Non-pigmented ciliary epithelial cell (primary cell): ENCODE measurements at places on chromosomes 4 and X.
A peak's percentile ranks its signal among the peaks of the same experiment; 100 is the strongest.

DNA sequence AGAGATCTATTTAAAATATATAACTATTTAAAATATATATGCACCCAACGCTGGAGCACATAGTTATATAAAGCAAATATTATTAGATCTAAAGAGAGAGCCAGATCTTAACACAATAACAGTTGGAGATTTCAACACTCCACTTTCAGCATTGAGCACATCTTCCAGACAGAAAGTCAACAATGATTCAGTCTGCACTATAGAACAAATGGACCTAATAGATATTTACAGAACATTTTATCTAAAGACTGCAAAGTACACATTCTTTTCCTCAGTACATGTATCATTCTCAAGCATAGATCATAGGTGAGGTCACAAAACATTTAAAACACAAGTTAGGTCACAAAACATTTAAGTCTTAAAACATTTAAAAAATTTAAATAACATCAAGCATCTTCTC lies 36.4 kb downstream of the NLRP2B start:
- no peak for DNase-seq

GRCh38 chr4:140808256-140808655 lies 52.1 kb upstream of the TBC1D9 start:
- DNase-seq = no peak

- DNase-seq = no peak
Measured at GRCh38 chr4:16438986-16439385, 212.7 kb upstream of the TAPT1 start.

- no peak for DNase-seq
Measured at GRCh38 chr4:99934891-99935290, 11.5 kb downstream of the DNAJB14 start.

DNA sequence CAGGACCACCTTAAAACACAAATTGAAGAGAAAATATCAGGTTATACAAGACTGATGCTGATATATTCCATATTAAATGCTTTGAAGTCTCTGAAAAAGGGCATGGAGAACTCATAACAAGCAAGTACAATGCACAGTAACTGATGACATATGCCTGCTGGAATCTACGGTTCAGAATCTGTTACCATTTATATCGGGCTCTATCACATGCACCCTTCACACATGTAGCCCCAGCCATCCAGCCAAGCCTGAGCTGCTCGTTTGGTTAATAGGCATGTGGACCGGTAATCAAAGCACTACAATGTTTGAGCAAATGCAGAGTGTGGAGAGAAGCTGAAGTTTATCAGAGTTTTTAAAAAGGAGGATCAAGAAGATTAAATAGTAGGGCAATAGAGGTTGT lies 11.8 kb downstream of the COMMD8 start:
- peak; percentile 26 for DNase-seq

GRCh38 chr4:124105212-124105611 lies 607.3 kb downstream of the ANKRD50 start:
- no peak for DNase-seq

DNA sequence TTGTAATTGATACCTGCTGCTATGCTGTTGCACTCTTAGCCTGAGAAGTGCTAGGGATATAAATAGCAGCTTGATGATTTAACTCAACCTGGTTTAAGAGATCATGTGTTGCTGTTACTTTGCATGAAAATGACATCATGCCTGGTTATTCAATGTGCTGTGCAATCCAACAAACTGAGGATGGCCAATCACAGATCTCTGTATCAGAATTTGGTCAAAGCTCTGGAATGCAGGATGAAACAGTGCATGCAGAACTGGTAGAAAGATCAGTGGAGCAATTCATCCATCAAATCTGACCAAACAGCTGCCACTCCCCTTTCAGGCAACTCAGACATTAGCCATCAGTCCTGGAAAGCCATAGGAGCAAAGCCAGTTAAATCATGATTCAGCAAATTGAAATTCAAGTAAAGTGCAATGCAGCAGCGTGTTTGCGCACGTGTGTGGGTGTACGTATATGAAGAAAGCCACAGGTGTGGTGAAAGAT lies 160.3 kb upstream of the RASGEF1B start:
- peak; percentile 55 for DNase-seq

GRCh38 chr4:126137782-126138170 lies 823.0 kb downstream of the FAT4 start:
- DNase-seq = no peak

DNA sequence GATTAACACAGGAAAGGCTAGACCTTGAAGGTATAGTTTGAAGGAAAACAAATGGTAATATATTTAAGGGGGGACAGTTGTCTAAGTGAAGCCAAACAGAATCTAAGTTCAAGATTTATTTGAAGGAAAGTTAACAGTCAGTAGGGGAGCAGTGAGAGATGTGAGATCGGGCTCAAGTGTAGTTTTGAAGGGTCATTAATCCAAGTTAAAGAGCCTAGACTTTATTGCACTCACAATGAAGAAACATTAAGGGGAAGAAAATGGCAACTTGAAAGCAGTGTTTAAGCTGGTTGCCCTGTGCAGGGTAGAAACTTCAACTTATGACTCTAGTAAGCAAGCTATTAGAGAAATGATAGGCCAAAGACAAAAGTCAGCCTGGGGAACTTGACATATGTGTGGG lies 1952.2 kb downstream of the PCDH7 start:
- DNase-seq = no peak

DNA sequence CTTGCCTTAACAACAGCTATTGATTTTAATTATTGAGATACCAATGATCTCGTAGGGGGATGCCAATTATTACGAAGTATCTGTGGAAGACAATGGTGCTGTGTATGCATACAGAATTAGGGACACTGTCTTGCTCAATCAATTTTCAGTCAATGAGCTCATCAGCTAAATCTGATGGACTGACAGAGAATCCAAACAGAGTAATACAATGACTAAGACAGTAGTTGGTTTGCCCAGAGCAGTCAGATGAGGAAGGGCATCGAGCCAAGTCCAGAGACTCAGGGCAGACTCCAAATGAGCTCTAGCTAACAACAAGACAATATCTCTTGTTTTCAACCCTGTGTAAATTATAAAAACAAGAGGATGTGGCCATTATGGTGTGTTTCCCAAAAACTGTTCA lies 14.7 kb upstream of the GSX2 start:
- peak; percentile 63 for DNase-seq

GRCh38 chrX:64427787-64428186 lies 32.5 kb upstream of the MTMR8 start:
- no peak for DNase-seq

DNA sequence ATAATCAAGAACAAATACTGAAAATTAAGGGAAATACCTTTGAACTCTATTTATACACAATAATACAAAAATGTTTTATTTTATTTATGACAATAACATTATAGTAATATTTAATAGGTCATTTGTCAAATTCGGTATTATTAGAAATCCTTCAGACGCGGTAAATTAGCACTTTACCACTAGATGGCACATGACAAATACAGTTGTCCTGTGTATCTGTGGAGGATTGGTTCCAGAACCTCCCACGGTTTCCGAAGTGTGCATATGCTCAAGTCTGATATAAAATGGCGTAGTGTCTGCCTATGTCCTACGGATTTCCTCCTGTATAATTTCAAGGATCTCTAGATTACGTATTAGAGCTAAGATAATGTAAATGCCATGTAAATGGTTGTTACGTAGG lies 8.1 kb upstream of the LINC00632 start:
- no peak for DNase-seq

GRCh38 chr4:80963051-80963450 lies 67.5 kb upstream of the BMP3 start:
- DNase-seq = peak; percentile 34

DNA sequence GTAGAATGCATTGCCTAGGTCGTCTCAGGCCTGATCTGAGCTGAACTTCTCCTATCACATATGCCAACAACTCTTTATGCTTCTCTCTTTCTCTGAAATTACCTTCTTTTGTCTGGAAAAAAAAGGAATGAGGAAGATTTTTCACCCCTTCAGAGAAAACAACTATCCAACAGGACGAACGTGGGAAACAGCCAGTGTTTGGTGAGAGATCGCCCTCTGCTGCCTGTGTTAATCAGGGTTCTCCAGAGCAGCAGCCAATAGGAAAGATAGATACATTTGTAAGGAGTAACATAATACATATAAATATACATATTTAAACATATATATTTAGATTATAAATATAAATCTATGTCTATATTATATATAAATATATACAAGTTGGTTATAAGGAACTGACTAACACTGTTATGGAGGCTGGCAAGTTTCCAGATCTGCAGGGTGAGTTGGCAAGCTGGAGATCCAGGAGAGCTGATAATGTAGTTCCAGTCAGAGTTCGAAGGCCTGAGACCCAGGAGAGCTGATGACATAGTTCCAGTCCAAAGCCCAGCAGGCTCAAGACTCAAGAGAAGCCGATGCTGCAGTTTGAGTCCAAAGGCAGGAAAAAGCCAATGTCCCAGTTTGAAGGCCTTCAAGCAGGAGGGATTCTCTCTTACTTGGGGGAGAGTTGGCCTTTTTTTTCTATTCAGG lies 13.3 kb downstream of the CETN2 start:
- DNase-seq = no peak

- DNase-seq = no peak
Measured at GRCh38 chrX:54926978-54927377, 6.4 kb downstream of the TRO start.

- no peak for DNase-seq
Measured at GRCh38 chrX:24954732-24955131, 61.0 kb downstream of the ARX start.

GRCh38 chr4:78653655-78654054 lies 102.1 kb downstream of the ANXA3 start:
- no peak for DNase-seq

DNA sequence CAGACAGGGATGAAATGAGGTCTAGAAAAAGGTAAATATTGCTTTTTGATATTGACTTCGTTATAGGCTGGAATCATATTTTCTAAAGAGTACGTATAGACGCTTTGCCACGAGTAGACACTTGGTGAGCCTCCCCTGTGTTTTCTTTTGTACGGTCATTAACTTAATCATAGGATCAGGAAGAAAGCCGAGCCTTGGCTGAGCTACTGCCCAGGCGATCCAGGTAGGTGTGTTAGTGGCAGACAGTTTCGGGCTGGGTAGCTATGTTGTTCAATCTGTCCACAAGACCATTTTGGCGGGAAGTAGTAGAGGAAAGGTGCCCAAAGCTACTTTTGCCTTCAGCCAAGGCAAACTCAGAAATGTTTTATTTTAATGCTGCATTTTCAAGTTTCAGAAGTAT lies 8.8 kb downstream of the PRDM8 start:
- no peak for DNase-seq

DNA sequence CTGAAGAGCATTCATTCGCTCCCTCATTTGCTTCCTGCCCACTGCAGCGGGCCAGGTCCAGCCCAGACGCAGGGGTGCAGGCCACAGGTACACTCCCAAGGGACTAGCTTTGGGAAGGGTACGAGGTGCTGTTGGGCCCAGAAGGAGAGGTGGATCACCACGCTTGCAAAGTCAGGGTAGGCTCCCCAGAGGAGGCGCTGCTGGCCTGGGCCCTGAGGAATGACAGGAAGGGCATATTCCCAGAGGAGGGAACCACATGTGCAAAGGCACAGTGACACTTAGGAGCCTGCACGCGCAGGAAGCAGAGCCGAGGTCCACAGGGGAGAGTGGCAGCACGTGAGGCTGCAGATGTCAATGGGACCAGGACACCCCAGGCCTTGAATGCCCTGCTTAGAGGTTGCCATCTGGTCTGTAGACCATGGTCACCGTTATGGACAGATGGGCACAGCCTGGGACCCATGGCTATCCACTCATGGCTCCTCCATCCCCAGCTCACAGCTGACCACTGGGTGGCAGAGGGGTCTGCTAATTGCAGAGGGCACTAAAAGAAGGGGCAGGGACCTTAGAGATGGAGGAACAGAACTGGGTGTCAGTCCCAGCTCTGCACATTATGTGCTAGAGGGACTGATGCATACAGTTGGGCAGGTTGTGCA lies 7.9 kb downstream of the HTRA3 start:
- no peak for DNase-seq

GRCh38 chr4:114137984-114138383 lies 158.5 kb upstream of the ARSJ start:
- no peak for DNase-seq

GRCh38 chrX:39619182-39620009 lies 478.4 kb downstream of the BCOR start:
- DNase-seq = no peak

- no peak for DNase-seq
Measured at GRCh38 chr4:174919886-174920423, 1.8 kb downstream of the ADAM29 start.

GRCh38 chr4:85555206-85555605 lies 80.3 kb downstream of the ARHGAP24 start:
- no peak for DNase-seq

DNA sequence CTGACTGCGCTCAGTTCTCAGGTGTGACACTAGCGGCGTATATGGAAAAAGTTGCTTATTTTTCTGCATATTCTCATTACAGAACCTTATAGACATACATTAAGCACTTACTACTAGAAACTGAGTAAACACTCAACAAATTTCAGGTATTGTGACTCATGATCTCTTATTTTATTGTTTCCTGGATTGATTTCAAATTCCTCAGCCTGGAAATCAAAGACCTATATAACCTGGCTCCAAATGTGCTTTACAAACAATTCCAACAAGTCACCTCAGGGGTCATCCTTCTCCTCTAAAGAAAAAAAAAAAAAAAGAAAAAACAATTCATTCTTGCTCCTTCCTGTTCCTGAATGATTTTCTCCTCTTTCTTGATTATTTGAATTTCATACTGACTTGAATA lies 152.3 kb downstream of the ADAM29 start:
- DNase-seq = no peak

DNA sequence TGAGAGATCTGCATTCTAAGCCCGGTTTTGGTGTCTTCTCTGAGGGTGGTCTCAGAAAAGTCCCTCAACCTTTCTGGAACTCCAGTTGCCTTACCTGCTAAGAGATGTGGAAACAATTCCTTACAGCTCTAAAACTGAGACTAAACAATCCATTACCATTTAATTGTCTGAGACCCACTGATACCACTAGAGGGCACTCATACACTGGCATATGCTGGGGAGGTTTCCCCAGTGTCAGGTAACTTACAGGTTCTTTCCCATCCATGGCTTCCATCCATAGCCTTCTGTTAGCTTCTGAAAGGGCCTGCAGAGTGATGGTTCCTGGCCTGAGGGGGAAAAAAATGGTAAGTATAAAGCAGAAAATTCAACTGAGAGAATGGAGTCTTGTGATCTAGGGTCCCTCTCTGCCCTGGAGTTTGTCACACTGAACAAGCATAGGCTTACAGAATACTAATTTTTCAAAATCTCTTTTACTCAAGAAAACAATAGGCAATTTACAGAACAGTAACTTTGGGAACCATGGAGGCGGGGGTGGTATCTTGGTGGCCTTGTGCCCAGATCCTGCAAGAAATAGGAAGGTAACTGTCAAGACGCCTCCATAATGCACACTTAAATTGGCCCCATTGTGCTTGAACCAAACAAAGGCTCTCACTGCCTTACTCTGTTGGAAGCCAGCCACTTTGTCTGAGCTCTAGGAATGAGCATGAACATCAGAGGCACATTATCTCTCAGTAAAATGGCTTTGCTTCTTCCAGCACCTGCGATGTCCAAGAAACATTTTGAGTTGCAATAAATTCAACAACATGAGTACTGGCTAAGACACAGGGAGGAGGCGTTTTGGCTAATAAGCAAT lies 236.1 kb downstream of the OPHN1 start:
- no peak for DNase-seq

GRCh38 chr4:153275380-153276276 lies 68.9 kb upstream of the MND1 start:
- DNase-seq = no peak
